ENCODE measurements at places on chromosomes 5 and 9.

GRCh38 chr5:43658509-43658908, 55.5 kb downstream of the NNT start:
- no peak for DNase-seq

GRCh38 chr9:70315389-70315788, 56.6 kb downstream of the SMC5 start:
- no peak for DNase-seq

- DNase-seq: no peak
These were observed 7.5 kb downstream of the PFDN1 start for GRCh38 chr5:140295414-140295813.

GRCh38 chr5:150081541-150082283, 4.6 kb downstream of the CSF1R start:
- DNase-seq: no peak

GRCh38 chr9:79573412-79573923, 1.7 kb downstream of the TLE4 start:
- DNase-seq: no peak

DNA sequence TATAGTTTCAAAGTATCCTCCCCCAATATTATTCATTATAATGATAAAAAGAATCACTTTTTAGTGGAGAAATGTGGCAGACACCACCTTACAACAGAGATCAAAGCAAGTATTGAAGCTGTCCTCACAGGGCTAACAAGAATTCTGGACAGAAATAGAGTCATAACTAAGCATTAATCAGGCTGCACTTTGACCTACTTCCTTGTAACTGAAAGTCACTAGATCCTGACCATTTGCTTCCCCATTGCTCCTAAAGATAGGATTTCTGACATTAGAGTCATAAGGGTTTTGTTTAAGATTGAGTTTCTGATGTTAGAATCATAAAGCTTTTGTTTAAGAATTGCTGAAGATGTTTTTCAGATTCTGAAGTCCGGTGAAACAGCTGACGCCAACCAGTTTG, 159.7 kb downstream of the ATP10B start:
- DNase-seq: no peak

GRCh38 chr9:84139296-84140070, 158.9 kb downstream of the RMI1 start:
- DNase-seq: no peak

- peak; percentile 74 for DNase-seq
These were observed at the start of gene PCDHGA1 for GRCh38 chr5:141330299-141331080. PCDHGA1 (plus strand) TSS chr5:141330514.

GRCh38 chr9:90559075-90560073, 83.2 kb downstream of the DIRAS2 start:
- no peak for DNase-seq

DNA sequence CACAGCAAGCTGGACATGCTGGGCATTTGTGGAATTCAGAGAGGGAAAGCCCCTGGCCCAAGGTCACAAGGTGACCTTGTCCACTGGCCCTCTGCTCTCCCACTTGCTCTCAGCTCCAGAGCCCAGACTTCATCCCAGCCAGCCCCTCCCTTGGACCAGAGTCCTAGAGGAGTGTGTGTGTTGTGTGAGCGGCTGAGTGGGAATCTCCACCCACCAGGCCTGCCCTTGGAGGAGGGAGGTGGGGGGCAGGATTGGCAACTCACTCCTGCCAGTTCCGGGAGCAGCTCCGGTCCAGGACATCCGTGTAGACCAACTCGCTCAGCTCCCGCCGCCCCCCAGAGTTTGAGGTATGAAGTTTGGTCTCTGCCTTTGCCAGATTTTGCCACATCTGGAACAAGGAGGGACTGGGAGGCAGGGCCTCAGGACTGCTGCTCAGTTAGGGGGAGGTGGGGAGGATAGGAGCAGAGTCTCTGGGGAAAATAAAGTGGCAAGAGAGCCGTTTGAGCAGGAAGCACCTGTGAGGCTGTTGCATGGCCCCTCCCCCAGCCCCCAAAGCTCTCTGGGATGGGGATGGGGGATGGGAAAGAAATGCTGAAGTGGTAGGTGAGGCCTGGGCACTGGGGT, 1.4 kb downstream of the MZB1 start:
- DNase-seq: no peak

All from SK-N-DZ (cell line).